ENCODE measurements at places on chromosomes 3 and 15.

DNA sequence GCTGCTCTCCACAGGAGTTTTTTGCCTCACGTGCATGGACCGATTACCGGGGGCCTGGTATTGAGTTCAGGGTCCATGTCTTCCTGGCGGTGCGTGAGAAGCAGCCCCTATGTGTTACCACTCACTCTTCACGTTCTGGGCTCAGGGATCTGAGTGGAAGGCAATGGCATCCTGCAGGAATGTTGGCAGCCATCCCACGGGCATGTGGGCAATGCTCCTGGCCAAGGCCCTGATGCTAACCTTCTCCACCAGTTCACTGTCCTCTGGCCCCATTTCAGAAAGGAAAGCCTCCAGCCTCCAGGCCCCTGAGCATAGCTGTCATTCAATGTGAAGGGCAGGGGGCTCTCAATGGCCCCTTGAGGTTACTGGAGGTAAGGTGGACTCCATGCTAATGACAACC, 43.0 kb upstream of the KY start:
- no peak for DNase-seq

GRCh38 chr3:183560607-183561006, 5.1 kb upstream of the KLHL6 start:
- no peak for DNase-seq

- no peak for DNase-seq
These were observed at the start of gene VGLL3 for GRCh38 chr3:86990734-86991481. Gene VGLL3, minus strand, starts transcription at chr3:86991149. Its CDS starts 406 bp downstream, at chr3:86990743.

- no peak for DNase-seq
These were observed 10.1 kb upstream of the RBM5 start for GRCh38 chr3:50078622-50079021.

DNA sequence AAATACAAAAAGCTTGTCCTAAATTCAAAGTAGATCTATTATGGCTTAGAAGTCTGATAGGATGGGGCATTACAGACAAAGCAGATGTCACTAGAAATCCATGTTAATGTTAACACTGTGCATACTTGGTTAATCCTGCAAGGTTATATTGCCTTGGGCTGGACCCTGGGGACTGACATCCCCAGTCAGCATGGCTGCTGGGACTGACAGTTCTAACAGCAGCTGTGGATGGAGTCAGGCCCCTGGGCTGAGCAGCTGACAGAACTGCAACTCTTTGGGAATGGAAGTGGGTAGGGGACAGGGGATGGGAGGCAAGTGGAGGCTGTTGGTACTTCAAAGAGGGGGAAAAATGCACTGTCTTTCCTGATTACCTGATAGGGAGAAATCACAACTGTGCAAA, 7.5 kb downstream of the P2RY1 start:
- no peak for DNase-seq

GRCh38 chr15:45355860-45356259, 22.5 kb downstream of the GATM start:
- DNase-seq = no peak

DNA sequence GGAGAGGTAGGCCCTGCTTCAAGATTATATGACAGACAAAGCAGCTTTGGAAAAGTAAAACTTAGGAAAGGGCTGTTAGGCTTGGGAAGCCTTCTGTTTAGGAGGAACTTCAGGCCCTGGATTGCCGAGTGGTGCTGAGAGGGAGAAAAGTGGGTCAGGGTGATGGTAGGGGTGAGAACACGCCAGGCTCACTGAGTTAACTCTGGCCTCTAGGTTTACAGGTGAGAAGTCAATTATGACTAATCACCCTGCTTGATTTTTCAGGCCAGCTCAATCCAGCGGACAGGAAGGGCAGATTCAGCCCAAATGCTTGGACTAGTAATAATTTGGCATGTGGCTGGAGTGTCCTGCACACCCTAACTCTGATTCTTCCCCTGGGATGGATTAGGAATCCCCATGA, 365.1 kb upstream of the LMCD1 start:
- DNase-seq = no peak

DNA sequence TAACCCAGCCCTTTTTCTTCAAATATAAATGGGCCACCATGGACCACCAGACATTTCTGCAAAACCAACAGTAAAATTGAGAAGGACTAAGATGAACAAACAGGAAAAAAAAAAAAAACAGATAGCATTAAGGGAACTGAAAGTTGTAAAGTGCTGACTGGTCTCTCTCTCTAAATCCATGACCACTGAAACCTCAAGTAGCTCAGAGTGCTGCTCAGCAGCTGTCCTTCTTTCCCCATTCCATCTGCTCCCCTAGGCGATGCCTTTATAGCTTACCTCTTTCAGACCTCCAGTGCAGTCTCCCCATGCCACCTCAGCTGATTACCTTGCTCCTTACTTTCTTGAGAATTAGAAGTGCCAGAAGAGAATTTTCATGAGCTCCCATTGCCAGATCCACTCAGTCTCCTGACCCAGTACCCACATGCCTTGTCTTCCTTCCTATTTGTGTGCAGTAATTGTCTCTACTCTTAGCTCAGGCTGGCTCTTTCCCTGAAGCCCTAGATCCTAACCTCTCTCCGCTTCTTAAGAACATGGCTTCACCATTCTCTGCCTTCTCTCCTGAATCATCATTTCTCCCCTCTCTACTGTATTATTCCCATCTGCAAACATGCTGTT, 23.9 kb upstream of the XIRP1 start:
- no peak for DNase-seq

- DNase-seq = no peak
These were observed 487.5 kb downstream of the GABRG3 start for GRCh38 chr15:27458345-27459084.
